ENCODE measurements at places on chromosomes 16 and 17.

DNA sequence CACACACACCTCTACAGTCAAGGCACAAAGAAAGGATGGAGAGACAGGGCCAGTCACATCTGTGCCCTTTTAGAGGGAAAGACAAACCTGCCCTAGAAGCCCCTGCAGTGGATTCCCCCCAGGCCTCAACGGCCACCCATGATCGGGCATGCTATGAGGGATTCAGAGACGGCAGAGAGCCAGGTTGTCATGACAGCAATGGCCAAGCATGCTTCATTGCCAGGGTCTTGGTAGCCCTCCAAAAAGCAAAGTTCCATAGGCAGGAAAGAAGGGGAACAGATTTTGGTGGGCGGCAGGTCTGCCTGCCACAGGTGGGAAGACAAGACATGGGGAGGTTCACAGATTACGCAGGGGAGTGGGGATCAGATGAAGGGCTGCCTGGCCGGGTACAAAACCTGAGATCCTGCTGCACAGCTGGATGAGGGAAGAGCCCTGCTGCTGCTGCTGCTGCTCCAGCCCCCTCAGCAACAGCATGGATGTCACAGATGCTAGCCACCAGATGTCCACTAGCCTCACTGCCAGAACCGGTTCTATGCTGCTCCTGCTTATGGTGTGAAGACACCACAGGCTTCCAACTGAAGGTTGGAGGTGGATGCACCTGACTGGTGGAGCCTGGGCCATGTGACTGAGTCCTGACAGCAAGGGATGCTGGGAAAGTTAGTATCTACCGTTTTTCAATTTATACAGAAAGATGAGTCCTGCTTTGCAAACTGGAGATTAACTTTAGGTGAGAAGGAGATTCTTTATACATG, 17.8 kb downstream of the ACTG1 start:
- no peak for DNase-seq

DNA sequence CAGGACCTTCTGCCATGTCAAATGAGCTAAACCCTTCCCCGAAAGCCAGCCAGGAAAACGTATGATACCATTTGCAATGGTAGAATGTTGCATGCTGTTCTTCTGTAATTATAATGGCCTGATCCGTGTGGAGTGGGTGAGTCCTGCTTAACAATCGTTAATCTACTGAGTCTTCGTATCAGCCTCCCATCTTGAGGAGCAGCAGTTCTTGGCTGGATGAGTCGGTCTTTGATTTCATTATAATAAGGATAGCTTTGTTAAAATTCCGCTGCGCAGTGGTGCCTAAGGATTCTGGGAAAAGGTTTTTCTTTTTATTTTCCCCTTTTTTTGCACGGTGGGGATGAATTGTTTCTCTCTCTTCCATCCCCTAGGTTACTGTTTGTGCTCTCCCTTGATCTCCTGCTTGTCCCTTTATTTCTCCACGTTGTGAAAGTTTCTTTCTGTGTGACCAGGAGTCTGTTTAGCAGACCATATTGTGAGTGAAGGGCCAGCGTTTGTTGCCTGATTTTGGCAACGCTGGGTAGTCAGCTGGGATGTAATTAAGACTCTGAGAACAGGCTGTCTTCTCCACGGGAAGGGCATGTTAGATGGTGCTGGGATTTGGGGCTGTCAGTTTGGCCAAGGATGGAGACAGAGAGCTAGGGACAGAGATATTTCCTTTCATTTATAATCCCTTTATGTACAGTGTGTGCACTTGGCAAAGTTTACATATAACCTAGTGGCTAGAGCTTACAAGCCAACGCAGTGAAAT, 263.0 kb downstream of the FTO start:
- no peak for DNase-seq

GRCh38 chr17:49333804-49334203, 28.2 kb downstream of the ZNF652 start:
- DNase-seq = no peak

GRCh38 chr16:1920727-1921171, 2.5 kb upstream of the HS3ST6 start:
- DNase-seq = no peak

DNA sequence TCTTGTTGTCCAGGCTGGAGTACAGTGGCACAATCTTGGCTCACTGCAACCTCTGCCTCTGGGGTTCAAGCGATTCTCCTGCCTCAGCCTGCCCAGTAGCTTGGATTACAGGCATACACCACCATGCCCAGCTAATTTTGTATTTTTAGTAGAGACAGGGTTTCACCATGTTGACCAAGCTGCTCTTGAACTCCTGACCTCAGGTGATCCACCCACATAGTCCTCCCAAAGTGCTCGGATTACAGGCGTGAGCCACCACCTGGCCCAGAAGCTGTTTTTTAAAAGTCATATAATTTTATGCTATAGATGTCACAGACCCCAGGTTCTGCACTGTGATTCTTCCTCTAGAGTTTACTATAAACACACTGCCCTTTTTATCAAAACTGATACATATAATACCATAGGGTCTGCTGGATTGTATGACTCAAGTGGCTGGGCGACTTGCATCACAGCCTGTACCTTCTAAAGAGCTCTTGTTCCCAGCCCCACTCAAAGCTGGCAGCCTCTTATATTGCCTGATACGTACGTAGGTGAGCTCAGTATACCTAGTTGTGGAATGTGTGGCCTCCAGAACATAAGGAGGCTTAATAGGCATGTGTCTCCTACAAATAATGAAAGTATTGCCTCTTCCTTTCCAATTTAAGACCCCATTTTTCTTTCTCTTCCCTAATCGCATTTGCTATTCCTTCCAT, 295.8 kb downstream of the ZFHX3 start:
- no peak for DNase-seq

DNA sequence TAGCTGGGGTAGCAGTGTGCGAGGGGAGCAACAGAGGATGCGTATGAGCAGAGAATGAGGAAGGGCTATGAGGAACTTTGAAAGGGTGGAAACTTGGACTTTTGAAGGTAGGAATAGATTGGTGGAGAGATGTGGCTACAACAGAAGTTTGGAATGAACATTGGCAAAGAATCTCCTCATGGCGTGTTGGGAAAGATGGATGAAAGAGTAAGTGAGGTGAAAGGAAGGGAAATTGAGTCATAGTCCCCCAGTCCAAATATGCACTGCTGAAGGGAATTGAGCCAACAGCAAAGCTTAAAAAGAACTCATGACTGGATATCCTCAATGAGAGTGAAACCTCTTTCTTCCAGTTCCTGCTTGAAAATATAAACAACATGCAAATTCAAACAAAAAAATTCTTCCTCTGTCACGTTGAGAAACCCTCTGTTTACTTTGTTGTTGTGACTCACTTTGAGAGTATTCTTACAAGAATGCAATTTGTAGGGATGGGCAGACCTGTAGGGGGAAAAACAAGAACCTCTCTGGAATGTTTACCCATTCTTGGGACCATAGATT, 313.2 kb upstream of the KCNJ16 start:
- DNase-seq = peak; percentile 75

DNA sequence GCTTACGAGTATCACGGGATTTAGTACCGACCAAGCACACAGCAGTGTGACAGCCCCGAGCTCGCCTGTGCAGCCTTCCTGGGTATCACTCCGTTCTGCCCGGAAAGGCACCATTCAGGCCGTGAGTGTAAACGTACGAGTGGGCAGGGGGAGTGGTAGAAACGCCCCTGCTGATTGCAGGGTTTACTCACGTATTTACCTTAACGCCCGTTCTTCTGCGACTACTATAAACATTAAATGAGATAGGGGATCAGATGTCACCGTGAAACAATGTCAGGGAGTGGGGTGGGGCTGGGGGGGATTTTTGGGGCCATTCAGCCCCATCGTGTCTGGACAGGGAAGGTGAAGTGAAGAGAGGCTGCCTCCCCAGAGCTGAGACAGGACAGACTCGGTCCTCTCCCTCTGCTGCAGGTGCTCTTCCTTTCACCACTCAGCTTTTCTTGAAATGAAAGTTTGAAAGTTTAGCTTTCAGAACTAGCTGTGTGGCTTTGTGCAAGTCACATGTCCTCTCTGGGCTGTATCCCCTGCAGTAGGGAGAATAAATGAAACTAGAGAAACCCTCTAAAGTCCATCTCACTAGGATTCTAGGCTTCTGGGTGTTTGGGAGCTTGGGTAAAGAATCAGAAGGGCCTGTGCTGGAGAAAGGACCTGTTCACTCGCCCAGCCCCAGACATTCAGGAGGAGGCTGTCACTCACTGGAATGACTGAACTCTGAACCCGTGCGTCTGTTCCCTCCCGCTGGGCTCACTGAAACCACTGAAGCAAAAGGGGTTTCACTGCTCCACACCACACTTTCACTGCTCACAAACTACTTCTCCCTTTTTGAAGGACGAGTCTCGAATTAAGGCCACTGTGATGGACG, 66.7 kb downstream of the RPA1 start:
- no peak for DNase-seq

DNA sequence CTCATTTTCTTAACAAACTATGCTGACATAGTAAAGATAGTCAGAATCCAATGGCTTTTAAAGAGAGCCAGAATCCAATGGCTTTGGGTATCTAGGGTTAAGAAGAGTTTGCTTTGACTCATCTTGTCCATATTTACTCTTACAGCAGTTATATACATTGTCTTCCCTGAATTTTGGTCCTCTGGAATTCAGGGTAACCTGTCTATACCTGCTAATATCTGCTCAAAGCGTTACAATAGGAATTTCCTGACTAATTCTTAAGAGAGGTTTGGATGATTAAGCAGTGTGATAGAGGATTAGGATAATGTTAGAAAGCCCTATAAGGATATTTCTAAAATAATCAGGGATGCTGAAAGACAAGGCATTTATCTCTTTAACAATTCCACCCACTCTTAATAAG, 2.0 kb upstream of the CDH8 start:
- DNase-seq = no peak

DNA sequence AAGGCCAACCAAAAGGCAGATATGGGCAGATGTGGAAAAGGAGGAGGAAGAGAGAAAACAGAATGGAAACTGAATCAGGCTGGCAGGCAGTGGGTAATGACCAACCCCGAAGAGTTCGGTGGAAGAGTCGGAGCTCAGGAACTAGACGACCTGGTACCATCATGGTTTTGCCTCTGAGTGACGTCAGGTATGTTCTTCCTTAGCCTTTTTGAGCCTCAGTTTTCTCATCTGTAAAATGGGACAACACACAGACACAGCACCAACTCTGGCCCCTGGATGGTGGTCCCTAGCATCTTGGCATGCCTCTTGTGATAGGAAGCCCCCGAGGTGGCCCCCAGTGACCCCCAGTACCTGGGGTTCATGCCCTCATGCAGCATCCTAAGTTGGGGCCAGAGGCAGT, 37.2 kb upstream of the C16orf82 start:
- no peak for DNase-seq

- no peak for DNase-seq
These were observed 174.0 kb upstream of the CIBAR2 start for GRCh38 chr16:85286066-85286831.

- DNase-seq = no peak
These were observed 7.4 kb upstream of the CPNE2 start for GRCh38 chr16:57084996-57085395.

GRCh38 chr17:77708049-77708448, 250.5 kb upstream of the TNRC6C start:
- no peak for DNase-seq

DNA sequence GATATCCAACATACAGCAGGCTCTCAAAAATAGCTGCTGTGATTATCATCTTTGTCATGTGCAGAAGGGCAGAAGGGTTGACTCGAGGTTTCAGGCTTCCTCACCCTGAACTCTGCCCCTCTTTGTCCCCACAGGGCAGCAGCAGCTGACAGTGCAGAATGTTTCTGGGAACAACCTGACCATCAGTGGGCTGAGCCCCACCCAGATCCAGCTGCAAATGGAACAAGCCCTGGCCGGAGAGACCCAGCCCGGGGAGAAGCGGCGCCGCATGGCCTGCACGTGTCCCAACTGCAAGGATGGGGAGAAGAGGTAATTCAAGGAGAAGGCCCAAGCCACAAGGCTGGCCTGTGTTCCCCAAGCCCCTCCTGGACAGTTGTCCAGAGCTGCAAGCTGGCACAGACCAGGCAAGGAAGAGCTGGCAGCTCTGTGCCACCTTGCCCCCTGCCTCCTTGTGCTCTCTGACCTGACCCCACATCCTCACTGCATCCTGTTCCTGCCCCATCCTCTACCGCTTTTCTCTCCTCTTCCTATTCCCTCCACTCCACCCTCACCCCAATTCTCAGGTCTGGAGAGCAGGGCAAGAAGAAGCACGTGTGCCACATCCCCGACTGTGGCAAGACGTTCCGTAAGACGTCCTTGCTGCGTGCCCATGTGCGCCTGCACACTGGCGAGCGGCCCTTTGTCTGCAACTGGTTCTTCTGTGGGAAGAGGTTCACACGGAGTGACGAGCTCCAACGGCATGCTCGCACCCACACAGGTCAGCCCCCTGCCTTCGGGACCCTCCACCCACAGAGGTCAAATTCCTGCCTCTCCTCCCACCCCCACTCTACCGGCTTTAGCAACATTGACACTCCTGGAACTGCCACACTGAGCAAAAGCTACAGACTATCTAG, 16.3 kb upstream of the PNPO start:
- no peak for DNase-seq

GRCh38 chr16:88781140-88782077, 3.6 kb downstream of the PIEZO1 start:
- no peak for DNase-seq

- DNase-seq = no peak
These were observed 10.9 kb upstream of the PRKCB start for GRCh38 chr16:23824909-23825308.

- DNase-seq = no peak
These were observed 25.4 kb upstream of the NFATC3 start for GRCh38 chr16:68059804-68060203.

- DNase-seq = no peak
These were observed 2.4 kb downstream of the AMFR start for GRCh38 chr16:56422896-56423441.

GRCh38 chr16:67544844-67545664, 16.4 kb downstream of the RIPOR1 start:
- DNase-seq = no peak

GRCh38 chr17:19590912-19591551, 57.4 kb downstream of the SLC47A1 start:
- no peak for DNase-seq

DNA sequence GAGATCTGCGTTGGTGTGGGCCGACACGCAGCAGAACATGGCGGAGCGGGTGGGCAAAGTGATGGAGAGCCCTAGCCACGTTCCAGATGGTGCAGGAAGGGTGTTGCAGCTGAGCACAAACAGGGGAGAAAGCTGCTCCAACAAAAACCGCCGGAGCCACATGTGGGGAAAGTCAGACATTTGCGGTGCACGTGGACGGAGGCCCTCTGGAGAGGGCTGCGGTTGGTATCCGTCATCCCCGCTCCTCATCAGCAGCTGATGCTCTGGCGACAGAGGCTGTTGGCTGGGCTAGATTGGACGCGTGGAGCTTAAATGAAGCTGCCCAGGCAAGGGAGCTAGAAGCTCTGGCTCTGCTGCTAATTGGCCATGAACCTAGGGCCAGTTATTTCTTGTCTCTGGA, 43.5 kb upstream of the ADCY9 start:
- DNase-seq = no peak

GRCh38 chr16:87288753-87289362, 28.3 kb downstream of the C16orf95 start:
- no peak for DNase-seq
